Daoy (cell line): ENCODE measurements at places on chromosomes 5 and 9.

DNA sequence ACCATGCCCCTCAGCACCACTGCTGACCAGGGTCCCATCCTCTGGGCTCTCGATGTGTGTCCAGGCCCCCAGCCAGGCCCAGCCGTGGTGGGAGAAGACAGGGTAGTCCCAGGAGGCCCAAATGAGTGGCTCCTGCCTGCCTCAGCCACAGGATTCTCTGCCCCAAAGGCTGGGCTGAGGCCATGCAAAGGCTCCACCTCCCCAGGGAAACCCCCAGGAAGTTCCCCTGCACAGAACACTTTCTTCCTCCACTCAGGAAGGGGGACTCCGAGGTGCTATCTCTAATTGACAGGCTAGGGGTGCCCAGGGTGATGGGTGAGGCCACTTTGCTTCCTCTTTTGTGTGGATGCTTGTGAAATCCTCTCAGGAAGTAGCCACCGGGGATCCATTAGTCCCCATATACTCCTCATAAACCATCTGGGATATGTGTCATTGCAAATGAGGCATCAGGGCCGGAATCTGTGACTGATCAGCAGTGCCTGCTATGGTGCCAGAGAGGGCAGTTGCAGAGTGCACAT is 23.1 kb upstream of the TDRD7 start:
- DNase-seq: peak; percentile 48

DNA sequence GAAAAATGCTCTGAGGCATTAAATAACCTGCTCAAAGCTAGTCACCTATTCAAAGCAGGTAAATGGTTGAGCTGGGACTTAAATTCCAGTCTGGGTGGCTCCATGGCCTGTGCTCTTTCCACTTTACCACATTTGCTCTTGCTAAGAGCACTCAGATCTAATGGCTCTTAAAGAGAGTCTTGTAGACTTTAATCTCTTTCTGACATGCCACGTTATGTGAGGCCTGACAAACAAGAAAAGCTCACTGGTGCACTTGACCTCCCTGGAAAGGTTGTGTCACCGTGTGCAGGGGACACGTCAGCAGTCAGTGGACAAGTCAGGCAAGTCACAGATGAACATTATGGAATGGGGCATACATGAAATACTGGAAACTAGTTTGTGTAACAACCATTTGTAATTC is 129.9 kb upstream of the RPS23 start:
- DNase-seq: no peak

DNA sequence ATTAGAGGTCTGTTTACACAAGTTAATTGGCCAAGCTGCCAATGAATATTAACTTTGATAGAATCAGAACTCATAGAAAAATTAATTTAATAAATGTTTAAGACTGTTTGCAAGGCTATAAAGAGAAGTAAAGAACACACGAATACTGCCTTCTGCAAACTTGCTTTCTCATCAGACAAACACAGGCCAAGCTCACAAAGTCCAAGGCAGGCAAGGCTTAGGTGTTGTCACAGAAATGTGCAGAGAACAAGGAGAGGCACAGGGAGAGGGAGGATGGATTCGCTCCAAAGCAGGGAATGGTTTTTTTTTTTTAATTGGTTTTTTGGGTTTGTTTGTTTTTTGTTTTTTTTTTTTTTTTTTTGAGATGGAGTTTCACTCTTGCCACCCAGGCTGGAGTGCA is 43.4 kb downstream of the RETREG1 start:
- DNase-seq: no peak

DNA sequence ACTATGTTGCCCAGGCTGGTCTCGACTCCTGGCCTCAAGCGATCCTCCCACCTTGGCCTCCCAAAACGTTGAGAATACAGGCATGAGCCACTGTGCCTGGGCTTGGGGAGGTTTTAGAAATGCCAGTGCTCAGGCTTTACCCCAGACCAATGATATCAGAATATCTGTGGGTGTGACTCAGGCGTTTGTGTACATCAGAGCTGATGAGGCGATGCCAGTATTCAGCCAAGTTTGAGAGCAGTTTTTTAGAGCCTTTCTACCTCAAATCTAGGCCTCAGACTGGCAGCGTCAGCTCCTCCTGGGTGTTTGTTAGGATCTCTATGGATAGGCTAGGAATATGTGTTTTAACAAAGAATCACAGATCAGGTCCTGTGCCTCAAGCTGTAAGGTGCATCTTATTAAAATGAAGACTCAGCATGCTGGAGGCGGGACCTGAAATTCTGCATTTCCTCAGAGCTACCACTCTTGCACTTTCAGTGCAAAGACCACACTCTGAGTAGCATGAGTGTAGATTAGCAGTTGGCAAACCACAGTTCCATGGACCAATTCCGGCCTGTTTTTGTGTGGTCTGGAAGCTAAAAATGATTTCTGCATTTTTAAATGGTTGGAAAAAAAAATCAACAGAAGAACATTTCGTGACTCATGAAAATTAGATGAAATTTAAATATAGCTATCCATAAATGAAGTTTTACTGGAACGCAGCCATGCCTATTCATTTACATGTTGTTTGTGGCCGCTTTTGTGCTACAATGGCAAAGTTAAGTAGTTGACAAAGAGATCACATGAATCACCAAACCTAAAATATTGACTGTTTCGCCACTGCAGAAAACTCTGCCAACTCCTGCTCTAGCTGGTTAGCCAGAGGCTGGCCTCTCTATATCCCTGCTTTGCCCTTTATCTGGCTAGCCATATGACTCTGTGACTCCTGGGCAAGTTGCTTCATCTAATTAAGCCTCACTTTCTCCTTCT is 92.2 kb downstream of the KLF4 start:
- peak; percentile 34 for DNase-seq

- DNase-seq: peak; percentile 60
Observed at GRCh38 chr5:115977988-115978387, 15.7 kb downstream of the LVRN start.

DNA sequence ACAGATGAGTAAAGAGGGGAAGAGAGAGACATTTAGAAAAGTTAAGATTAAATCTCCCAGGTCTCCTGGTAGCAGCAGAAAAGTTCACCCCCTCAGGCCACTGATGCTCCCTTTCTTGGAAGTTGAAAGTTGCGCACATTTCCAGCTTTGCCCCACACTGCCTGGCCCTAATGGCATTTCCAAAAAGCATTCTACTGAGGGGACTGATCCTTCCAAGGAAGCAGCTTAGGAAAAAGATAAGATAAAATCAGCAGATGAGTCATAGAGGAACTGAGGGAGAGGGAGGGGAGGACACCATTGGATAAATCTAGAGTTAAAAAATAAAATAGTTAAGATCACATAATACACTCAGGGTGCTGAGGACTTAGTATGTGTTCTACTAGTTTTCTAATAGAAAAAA is 67.6 kb upstream of the SLC12A2 start:
- DNase-seq: no peak

GRCh38 chr9:127424676-127424999 is 456 bp downstream of the ZNF79 start:
- DNase-seq: no peak
